ENCODE measurements at places on chromosomes 4 and X. TPM values are rescaled to one million over a fixed set of nuclear protein-coding genes. Genes with fewer than 3 reads are reported as not detected.

Gene RNF175
- not detected for polyA plus RNA-seq

DNA sequence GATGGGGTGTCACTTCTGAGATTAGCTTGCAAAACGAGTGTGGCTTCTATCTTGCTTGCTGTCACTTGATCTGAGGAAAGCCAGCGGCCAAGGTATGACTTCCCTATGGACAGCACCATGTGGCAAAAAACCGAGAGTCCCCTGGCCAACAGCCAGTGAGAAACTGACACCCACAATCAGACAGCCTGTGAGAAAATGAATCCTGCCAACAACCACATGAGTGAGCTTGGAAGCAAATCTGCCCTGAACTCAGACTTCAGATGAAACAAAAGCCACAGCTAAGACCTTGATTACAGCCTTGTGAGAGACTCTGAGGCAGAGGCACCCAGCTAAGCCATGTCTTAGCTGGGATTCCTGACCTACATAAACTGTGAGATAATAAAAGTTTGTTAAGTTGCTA is 45.5 kb downstream of the PPP1R2C start:
- DNase-seq = no peak

GRCh38 chr4:1030031-1030430 is 18.6 kb downstream of the FGFRL1 start:
- DNase-seq = no peak

DNA sequence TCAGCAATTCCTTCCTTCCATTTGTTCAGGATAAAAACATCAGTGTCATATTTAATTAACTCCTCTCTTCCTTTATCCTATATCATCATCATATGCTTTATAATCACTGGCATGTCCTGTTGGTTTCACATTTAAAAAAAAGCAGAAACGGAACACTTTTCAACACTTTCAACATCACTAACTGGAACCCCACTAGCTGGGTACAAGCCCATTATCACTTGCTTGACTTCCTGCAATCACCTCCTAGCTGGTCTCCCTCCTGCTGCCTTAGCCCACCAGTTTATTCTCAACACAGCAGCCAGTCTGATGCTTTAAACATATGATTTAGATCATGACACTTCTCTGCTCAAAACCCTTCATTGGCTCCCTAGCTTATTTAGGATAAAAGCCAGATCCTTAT is 116.4 kb upstream of the LSM6 start:
- no peak for DNase-seq

DNA sequence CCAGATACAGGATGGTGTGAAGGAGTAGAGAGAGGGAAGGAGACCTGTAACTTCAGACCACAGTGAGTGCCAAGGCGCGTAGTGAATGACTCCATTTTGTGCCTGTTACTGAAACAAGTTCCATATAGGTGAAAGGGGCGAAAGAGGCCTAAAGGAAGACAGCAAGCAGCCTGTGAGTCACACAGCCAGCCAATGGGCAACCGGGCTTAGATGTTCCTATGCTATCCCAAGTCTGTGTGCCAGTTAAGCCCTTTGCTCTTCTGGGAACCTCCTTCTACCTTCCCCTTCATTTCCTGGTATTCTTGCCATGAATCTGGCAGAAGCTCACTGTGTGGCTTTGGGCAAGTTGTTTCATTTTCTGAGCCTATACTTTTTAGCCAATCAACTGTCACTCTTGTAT is 161.8 kb upstream of the LDB2 start:
- DNase-seq = no peak

DNA sequence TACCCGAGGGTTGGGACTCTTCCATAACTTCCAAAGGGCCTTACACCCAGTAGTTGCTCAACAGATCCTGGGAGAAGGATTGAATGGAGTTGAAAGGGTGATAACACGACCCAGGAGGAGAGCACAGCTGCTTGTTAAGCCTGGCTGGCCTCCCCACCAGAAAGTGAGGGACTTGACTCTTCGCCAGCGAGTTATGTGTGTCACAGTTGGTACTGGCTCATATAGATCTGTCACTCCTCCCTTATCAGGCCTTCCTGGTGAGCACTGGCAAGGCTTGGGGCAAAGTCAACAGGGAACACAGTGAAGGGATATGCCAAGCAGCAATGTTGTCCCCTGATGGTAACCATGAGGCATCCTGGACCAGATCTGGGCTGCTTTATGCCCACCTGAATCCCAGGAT is 35.8 kb downstream of the APLN start:
- no peak for DNase-seq

- DNase-seq = peak; percentile 79
These were observed 100.1 kb downstream of the PPARGC1A start for GRCh38 chr4:23789762-23790161.

- peak; percentile 78 for DNase-seq
These were observed at the start of gene TRIM2 for GRCh38 chr4:153204247-153204671. Gene TRIM2 (plus strand): TSS chr4:153204443. CDS start chr4:153204531, 88 bp downstream.

DNA sequence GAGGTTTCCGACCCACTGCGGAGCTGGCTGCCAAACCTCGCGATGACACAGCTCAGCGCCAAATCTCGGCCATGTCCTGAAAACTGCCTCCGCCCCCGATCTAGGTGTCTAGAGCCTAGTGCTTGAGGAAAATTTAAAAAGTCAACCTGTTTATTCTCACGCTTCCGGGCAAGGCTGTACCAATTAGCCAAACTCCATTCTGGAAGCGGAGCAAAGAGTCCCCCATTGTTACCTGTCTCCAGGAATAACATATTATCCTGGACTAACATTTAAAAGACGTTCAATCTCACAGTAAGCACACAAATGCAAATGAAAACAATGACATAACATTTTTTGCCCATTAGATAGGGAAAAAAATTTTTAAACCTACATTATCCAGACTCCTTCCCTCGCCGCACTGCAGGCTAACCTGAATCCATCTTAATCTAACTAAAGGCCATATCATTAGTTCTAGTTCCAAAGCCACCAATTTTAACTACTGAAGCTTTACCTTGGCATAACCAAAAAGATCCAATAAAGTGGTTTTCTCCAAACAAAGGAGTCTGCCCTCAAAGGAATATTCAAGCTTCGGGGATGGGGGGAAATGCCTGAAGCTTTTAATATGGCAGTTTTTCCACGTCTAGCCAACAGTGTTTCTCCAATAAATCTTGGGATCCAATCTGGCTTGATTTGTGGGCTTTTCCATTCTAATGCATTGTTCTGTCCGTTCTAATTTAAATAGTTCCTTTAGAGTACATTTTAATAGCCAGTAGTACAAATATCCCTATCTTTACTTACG is 1.9 kb downstream of the HUWE1 start:
- no peak for DNase-seq

Gene HMX1
- not detected for polyA plus RNA-seq

Gene DKK2
- 0.39 TPM for polyA plus RNA-seq

- DNase-seq = no peak
These were observed 577.0 kb downstream of the C4orf33 start for GRCh38 chr4:129672941-129673340.

DNA sequence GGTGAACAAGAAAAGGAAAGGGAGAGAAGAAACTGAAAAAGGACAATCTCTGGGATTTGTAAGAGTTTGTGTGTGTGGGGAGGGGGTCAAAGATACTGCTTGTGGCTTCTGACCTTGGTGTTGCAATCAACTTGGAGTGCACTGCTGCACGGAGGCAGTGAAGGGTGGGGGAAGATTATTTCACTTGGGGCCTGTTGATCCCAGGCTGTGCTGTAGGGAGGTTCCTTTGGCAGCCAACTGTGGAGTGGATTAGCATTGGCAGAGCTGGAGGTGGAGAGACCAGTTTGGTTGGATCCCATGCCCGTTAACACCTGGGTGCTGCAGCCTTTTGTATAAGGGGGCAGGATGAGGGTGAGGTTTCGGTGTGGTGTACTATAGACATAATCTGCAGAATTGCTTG is 38.2 kb downstream of the AFF1 start:
- DNase-seq = no peak

- DNase-seq = no peak
These were observed 2.8 kb upstream of the PRDX4 start for GRCh38 chrX:23664496-23664895.

Gene MRPL1
- polyA plus RNA-seq = 22.5 TPM

- DNase-seq = no peak
These were observed 18.4 kb downstream of the PRPS1 start for GRCh38 chrX:107646735-107647134.

GRCh38 chr4:183407635-183408464 is 36.6 kb upstream of the CDKN2AIP start:
- DNase-seq = no peak

DNA sequence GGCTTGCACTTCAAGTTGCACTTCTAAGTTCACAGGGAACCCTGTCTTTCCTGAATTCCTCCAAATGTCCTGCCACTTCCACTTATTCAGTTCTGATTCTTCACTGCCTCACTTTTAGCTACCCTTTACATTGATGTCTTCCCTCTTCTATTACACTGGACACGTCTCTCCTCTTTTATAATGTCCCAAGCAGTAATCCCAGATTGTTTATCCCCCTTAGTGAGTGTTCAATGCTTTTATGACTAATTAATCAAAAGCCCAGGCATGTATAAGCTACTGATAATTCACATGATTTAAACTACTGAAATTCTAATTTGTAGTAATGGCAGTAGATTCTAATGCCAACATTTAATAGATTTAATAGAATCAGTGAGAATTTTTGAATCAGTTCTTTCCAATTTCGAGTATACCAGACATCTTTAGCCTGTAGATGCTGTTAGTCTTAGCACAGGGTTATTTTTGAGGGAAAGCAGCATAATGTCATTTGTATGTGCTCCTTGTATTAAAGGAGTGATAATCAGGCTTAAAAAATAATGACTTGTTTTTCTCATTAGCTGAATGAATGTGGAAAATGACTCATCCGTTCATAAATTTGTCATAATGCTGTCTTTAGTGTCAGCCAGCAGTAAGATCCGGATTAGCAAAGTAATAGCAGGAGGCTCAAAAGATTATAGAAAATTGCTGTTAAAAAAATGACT is 703.1 kb downstream of the CENPC start:
- no peak for DNase-seq

Gene GPRASP1
- polyA plus RNA-seq = 1.5 TPM

GRCh38 chr4:79831701-79832514 is 241.1 kb downstream of the ANTXR2 start:
- DNase-seq = no peak

Gene ITIH6
- polyA plus RNA-seq = not detected

GRCh38 chrX:4830880-4831557 is 1117.6 kb upstream of the PRKX start:
- no peak for DNase-seq

Gene TXK
- polyA plus RNA-seq = not detected

Gene ARMCX2
- polyA plus RNA-seq = 63.6 TPM

Gene RAB40AL
- 0.24 TPM for polyA plus RNA-seq

- no peak for DNase-seq
These were observed 12.6 kb downstream of the GRIPAP1 start for GRCh38 chrX:48989483-48989882.

DNA sequence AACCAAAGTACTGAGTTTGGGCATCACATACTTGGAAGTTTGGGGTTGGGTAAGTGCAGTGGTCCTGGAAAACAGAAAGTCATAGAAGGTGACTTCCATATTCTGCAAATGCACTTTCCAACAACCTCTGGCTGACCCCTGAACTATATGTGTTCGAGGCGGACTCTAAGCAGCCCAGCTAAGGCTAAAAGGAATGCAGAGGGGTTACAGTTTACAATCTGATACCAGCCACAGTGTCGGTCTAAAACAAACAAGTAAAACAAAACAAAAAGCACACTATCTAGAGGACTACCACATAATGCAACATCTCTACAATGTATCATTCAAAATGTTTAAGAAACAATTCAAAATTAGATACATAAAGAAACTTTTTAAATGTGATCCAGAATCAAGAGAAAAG is 185.6 kb downstream of the ADAMTS3 start:
- peak; percentile 49 for DNase-seq

DNA sequence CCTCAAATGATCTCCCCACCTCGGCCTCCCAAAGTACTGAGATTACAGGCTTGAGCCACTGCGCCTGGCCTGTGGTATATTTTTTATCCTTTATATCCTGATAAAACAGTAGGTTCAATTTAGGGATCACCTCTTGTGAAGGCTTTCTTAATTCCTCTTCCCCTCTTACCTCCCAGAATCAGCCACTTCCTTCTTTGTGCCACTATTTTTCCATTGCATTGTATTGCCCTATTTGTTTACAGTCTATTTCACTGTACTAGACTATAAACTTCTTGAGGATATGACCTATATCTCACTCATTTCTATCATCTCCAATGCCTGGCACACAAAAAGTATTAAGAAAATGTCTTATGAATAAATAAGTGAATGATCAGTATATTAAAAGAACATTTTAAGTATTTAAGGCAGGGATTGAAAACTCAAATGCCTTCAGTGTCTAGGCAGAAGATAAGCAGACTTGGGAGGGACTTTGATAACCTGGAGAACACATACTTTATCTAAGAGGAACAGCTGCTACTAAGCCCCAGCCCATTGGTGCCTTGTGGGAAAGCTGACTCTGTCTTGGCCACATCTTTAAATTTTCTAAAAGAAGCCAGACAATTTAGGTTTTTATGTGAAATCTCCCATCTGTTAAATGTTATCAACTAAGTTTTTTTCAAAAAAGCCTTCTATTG is 82.3 kb upstream of the OGT start:
- no peak for DNase-seq

Gene SULT1E1
- not detected for polyA plus RNA-seq

DNA sequence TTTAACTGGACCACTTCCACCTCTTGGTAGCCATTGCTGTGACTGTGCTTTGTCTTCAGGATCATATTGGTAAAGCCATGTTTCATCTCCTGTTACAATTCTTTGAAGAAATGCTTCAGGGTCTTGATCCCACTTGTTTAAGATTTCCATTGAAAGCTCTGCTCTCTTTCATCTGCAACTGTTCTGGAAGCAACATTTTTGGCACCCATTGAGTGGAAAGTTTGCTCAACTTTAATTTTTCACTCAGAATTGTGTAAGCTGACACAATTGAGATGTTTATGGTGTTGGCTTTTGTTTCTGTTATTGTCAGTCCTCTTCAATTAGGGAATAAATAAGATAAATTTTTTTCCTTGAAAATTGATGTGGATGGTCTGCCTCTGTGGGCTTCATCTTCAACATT is 237.4 kb downstream of the MAPK10 start:
- DNase-seq = no peak

- DNase-seq = no peak
These were observed 301.9 kb downstream of the GPAT3 start for GRCh38 chr4:83837614-83838308.

Gene SMARCA1
- polyA plus RNA-seq = 32.8 TPM

- DNase-seq = no peak
These were observed 5.5 kb downstream of the AVPR2 start for GRCh38 chrX:153909980-153910360.

- DNase-seq = no peak
These were observed 124.9 kb downstream of the IRF2 start for GRCh38 chr4:184349283-184350039.

GRCh38 chr4:151753056-151753455 is 7.8 kb downstream of the GATB start:
- peak; percentile 38 for DNase-seq

Gene NKX1-1
- not detected for polyA plus RNA-seq

DNA sequence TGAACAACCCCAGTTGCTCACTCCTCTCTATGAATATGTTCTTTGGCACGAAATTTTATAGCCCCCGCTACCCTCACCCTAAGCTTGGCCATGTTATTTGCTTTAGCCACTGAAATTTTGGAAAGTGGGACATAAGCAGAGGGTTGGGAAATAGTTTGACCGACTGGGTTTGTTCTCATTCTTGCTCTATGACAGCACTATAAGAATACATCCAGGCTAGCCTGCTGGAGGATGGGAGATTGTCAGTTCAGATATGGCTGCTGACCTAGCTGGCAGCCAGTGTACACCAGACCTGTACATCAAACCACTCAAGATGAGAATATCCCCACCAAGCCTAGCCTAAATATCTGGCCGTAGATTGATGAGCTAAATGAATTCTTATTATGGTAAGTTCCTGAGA is 298.1 kb downstream of the PDGFC start:
- peak; percentile 16 for DNase-seq

GRCh38 chr4:166282081-166282770 is 409.2 kb downstream of the TLL1 start:
- no peak for DNase-seq

- DNase-seq = peak; percentile 83
These were observed 99.0 kb upstream of the SPANXC start for GRCh38 chrX:141341341-141341740.

Data from IMR-90 (cell line).